Thoracic aorta (tissue), 2 donors: ENCODE measurements at places on chromosomes 5 and 9.

GRCh38 chr9:105044518-105044917 is 116.6 kb upstream of the ABCA1 start:
- DNase-seq = no peak

GRCh38 chr9:19375538-19375937 is 4.5 kb downstream of the RPS6 start:
- DNase-seq = no peak

- no peak for DNase-seq
Measured at GRCh38 chr5:75052192-75053053, at the start of gene GCNT4. Gene GCNT4 (minus strand): TSS chr5:75052558. CDS start chr5:75030037, 22,521 bp downstream.

DNA sequence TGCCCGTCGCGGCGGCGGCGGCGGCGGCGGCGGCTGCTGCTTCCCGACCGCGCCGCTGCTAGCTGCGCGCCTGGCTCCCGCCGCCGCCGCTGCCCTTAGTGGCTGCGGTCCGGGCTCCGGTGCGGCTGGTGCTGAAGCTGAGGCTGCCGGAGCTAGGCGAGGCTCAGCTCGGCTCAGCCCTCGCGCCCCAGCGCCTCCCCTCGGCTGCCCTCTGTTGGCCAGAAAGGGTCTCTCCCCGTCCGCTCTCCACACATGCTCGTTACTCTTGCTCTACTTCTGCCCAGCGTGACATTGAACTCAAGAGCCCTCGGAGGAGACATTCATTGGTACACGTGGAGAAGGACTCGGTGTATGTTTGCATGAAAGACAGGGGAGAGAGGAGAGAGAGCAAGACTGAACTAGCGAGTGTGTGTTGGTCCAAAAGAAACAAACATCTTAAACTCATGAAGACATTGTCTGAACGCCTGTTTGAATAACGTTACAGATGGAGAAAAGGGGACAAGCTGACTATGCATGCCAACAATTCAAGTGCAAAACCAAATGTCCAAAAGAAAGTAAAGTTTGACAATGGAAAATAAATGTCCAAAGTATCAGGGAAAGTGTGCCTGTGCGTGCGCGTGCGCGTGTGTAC is at the start of gene HCN1:
TSS of gene HCN1 (minus strand) at position 175 of the 631 bp plus-strand sequence.
- DNase-seq = no peak

DNA sequence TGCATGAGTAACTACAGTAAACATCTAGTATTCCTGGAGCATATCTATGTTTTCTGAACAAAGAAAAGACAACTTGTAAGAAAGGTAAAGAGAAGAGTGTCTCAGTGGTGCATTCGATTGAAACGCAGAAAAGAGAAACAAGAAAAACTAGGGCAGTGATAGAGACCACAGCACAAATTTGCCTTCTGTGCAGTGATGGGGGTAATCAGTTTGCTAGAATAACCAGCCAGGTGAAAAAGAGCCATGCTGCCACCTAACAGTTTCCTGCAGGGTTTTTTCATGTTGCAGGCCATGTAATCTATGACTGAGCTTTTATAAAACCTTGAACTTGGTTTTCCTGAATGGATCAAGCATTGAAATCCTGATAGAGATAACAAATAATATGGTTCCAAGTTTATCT is 198.4 kb upstream of the MEF2C start:
- no peak for DNase-seq
